ENCODE measurements at places on chromosomes 16 and 17.

- ATAC-seq, result peak; percentile 66
Observed at GRCh38 chr16:22031483-22032083, 23.7 kb downstream of the MOSMO start.

GRCh38 chr16:47617732-47618131 lies 156.6 kb downstream of the PHKB start:
- no peak for ATAC-seq

- ATAC-seq, result no peak
Observed at GRCh38 chr17:77555741-77556291, 402.7 kb upstream of the TNRC6C start.

- no peak for ATAC-seq
Observed at GRCh38 chr16:49471038-49471727, 97.6 kb downstream of the C16orf78 start.

DNA sequence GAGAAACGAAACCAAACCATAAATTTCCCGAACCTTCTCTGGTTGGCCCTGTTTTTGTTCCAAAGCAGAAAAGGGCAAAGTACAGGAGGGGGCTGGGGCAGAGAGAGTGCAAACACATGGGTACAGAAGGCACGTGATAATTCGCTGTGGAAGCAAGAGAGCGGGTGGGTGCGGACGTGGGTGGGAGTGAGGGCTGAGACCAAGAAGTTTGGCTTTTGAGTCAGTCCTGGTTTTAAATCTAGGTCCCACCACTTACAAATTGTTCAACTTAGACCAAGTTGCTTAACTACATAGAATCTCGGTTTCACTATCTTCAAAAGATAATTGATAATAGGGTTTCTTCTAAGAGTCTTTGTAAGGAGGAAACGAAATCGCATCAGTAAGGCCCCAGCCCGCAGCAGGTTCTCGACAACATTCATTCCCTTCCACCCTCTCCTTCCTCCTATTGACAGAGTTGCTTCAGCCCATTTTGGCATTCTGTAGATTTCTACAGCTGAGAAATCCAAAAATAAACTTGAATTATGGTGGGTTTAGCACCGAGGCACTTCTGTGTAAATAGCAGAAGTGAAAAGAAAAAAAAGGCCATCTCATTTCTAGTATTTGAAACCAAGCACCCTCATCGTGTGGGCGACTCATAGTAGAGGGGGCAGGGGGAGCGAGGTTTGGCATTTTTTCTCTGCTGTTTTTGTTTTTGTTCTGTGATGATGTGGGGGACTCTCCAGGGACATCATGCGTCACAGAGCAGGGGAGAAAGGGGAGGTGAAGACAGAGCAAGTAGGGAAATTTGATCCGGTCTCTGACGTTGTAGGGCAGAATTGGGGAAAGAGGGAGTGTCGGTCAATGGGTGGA lies 33.6 kb upstream of the CCR7 start:
- ATAC-seq, result peak; percentile 50

DNA sequence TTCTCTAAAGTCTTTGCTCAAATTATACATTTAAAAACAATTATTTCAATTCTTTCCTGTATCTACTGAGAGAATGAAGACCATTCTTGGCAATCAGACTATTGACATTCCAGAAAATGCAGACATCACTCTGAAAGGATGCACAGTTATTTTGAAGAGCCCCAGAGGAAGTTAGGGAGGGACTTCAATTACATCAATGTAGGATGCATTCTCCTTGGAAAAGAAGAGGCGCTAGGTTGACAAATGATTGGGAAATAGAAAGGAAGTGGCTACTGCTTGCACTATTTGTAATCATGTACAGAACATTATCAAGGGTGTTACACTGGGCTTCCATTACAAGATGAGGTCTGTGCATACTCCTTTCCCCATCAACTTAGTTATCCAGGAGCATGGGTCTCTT lies 74.3 kb downstream of the SSH2 start:
- ATAC-seq, result no peak

DNA sequence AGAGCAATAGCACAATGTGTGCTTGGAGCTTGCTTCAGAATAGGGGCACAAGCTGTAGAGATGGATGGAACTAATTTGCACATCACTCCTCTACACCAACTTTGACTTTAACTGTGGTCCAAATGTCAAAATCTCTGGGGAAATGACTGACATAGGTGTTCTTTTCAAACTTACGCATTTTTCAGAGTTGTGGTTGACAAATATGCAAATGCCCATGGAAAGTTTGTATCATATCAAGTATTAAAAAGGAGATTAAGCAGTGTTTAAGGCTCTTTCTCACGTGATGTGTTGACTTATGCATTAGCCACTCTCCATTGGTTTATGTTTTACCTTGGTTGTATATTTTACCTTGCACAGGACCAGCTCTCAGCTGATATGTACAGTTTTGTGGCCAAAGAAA lies 77.1 kb downstream of the ELAC2 start:
- ATAC-seq, result peak; percentile 28

DNA sequence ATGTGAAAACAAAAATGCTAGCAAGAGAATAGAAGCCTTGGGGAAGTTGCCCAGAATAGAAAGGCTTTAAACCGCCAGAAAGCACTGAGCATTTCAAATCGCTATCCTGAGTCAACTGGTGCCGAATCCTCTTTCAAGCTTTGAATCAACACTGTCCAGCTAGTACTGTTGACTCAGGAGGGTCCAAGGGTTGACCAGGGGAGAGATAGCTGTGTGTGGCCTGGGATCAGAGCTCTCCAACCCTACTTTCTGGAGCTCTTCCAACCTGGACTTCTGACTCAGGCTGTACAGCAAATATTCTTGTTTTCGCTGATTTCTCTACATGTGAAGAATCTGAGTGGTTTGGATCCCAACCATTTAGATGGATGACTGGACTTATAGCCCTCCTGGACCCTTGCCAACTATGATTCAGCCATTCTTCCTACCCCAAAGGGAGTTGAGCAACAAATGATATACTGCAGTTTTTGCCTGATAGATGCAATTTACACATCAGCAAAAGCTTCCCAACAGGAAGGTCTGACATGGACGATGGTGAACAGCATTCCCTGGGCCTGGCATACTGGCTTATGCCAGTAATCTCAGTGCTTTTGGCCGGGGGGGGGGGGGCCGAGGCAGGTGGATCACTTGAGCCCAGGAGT lies 154.0 kb upstream of the SDK2 start:
- no peak for ATAC-seq

GRCh38 chr16:69363281-69363717 lies 11.7 kb upstream of the TMED6 start:
- ATAC-seq, result no peak

- no peak for ATAC-seq
Observed at GRCh38 chr16:52101246-52101645, 445.7 kb downstream of the TOX3 start.

GRCh38 chr17:71251951-71252350 lies 868.9 kb upstream of the SOX9 start:
- ATAC-seq, result no peak

DNA sequence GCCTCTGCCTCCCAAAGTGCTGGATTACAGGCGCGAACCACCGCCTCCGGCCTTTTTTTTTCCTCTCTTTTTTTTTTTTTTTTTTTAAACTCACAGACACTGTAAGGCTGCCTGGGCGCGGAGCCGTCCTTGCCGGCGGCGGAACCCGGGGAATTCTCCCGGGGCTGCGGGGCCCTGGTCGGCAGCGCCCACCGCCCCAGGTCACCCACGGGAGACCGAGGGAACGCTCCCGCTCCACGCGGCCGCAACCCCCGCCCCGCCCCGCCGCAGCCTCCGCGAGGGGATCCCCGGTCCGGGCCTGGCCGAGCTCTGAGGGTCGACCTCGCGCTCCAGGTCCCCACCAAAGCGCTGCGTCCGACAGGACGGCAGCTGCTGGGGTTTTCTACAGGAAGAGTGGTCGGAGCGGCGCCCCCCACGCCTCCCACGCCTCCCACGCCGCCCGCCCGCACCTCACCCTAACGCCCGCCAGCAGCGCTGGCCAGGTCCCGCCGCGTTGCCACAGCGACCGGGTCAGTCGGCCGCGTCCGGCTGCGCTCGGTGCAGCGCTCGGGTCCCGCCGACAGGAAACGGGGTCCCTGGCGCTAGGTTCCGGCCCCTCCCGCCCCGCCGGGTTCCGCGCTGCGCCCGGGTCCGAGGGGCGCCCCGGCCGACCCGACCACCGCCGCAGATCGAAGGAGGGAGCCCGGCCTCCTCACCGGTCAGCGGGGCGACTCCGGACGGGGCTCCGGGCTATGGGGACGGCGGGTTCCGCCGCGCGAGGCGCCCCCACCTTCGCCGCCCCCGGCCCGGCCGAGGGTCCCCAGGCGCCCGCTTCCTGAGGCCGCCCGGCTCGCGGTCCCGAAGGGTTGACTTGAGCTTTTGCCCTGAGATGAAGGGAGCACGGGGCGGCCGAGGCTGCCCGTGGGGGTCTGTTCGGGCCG lies at the start of gene CCDC57:
Gene CCDC57, minus strand, starts transcription at position 512 of the 920 bp plus-strand sequence. CDS start 10,898 bp downstream, outside the sequence.
- peak; percentile 76 for ATAC-seq

GRCh38 chr16:74725651-74726455 lies 25.2 kb upstream of the MLKL start:
- no peak for ATAC-seq

Measured in activated CD4-positive, CD25-positive, alpha-beta regulatory T cell treated with anti-CD3 and anti-CD28 coated beads, Interleukin-2, amount 50 U/mL, for 24 hours (primary cell).